ENCODE measurements at places on chromosomes 12 and 14.

GRCh38 chr14:90381011-90381786 is 15.6 kb upstream of the CALM1 start:
- DNase-seq, result no peak

DNA sequence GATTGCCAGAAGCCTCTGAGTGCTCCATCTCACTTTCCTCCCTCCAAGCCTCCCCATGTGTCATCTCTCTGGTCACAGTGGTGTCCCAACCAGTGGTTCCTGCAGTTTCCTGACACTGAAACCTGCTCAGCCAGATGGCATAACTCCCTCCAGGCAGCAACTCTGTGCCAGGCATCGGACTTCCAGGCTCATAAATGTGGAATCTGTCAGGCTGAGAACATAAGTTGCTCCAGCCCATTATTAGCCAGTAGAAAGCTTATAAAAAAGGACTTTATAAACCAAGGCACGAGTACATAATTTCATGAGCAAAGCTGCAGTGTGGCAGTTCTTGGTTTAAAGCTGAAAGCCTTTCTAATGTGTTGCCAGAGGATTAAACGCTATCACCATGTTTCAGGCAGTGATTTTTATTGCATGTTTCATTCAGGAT is 194.3 kb downstream of the DACT1 start:
- no peak for DNase-seq

DNA sequence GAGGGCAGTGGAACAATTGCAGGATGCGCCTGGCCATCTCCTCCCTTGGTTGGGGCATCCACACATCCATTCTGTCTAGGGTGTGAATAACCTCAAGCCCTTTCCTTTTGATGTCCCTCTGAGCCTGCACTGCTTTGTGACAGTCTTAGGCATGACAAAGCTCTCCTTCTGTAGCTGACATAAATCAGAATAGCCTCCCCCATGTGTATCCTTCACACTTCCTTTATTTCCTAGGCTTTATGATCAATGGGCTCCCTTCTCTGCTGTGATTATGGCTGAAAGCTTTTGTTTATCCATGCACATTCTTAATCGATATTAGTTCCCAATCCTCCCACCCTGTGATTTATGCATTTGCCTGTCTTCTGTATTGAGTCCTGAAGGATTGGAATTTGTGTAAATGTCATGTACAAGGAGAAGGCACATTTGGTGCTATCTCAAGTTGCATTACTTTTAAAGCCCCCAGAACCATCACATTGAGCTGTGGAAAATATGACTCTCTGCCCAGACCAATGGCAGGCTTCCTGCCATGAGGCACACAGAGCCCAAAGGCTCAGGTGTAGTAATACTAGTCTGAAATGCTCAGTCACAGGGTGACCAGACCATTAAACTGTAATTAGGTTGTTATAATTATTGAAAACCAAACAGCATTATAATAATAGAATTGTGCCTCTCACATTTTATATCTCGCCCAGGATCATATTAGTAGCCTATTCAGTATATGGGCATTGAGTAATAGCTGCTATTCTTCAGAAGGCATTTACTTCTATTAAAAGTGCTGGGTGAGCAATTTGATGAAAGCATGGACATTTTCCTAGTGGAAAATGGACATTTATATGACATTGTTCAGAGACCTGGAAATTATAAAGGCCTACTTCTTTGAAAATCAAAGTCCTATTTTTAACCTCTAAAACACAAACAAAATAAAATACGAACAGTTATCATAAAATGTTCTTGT is 14.0 kb downstream of the EMP1 start:
- DNase-seq, result no peak

- DNase-seq, result no peak
Observed at GRCh38 chr14:33332497-33332896, 393.8 kb downstream of the NPAS3 start.
